Fibroblast of skin of right biceps (primary cell): ENCODE measurements at places on chromosomes 3 and 15.
A peak's percentile ranks its signal among the peaks of the same experiment; 100 is the strongest.

GRCh38 chr15:49760749-49761148 is 139.9 kb downstream of the DTWD1 start:
- no peak for DNase-seq

GRCh38 chr3:31744913-31745312 is 212.2 kb downstream of the STT3B start:
- DNase-seq: no peak

DNA sequence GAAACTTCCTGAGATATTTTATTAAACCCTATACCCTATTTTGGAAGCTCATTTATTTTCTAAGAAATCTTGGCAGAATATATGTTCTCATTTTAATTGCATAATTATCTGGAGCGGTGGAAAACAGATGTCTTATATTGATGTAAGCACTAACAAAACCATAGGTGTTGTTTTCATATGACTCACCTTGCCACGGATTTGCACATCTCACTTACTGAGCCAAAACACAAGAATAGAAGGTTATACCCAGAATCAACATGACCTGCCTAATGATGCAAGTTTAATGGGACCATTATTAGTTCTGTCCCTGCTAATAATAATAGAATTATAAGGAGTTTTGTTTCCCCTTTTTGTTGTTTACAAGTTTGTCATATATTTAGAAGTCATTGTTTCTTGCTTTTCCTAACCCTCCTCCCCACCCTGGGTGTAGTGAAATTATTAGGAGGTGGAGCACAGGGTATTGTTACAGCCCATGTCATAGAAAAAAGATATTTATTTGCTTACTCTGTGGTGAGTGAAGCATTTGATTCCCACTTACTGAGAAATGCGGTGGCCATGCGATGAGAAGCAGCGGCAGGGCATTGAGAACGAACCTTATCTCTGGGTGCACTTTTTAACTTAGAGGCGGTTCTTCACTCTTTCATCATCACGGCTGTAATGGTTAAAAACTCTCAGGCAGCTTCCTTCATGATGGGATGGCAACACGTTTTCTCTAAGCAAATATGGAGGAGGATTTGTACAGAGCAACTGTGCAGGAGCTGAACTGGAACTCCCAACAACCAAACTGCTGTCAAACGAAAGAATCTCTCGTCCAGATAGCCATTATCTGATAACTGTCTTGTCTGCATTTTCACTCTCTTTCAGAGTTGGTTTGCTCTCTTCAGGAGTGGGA is 521 bp downstream of the IL5RA start:
- DNase-seq: no peak

DNA sequence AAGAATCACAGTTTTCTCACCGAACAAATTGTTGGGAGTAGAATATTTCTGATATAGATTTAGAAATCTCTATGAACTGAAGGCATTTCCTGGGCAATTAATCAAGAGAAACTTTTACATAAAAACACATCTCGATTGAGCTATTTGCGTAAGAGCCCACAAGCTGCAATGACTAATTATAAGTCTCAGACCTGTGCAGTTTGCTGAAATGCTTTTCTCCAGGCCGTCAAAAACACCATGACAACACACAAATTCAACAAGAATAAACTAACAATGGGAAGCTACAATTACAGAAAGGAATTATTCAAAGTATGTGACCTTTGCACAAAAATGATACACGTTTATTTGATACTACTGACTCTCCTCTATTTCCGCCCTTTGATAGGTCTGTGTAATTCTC is 481.2 kb upstream of the WNT5A start:
- DNase-seq: peak; percentile 45

DNA sequence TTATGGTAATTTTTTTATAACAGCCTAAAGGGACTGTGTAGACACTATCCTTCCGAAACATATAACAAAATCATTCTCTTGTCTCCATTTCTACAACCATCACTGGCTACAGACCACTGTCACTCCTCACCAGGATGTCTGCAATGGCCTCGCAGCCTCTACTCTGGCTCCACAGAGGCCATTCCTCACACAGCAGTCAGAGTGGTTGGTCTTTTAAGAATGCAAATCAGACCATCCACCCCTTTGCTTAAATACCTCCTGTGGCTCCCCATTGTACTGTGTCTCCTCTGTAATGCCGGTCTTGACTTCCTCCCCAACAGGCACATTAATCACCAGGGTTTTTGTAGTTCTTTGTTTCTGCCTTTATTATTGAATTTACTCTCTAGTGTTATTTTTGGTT is 344.8 kb downstream of the ERC2 start:
- no peak for DNase-seq

- no peak for DNase-seq
Measured at GRCh38 chr3:32706348-32707025, 21.5 kb downstream of the CNOT10 start.
